ENCODE measurements at places on chromosomes 12 and 14. TPM values are rescaled to one million over a fixed set of nuclear protein-coding genes. Genes with fewer than 3 reads are reported as not detected.
A peak's percentile ranks its signal among the peaks of the same experiment; 100 is the strongest.

- no peak for DNase-seq
These were observed 97.1 kb downstream of the DAD1 start for GRCh38 chr14:22491683-22492621.

DNA sequence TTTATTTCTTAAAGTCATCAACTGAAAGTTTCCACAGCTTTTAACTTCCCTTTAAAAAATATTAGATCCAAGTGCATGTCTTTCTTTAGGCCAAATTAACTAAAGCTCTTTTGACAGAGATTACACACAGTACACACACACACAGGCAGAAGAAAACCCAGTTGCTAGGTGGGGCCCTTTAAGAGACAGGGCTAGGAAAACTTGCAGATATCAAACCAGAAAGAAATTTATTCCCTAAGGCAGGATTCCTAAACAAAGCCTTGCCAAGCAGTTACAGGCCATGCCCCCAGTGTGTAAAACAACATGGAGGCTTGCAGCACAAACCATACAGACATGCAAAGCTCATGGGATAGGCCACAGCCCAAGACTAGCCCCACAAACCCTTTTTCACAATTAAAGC is 123.4 kb downstream of the FSCB start:
- no peak for DNase-seq

DNA sequence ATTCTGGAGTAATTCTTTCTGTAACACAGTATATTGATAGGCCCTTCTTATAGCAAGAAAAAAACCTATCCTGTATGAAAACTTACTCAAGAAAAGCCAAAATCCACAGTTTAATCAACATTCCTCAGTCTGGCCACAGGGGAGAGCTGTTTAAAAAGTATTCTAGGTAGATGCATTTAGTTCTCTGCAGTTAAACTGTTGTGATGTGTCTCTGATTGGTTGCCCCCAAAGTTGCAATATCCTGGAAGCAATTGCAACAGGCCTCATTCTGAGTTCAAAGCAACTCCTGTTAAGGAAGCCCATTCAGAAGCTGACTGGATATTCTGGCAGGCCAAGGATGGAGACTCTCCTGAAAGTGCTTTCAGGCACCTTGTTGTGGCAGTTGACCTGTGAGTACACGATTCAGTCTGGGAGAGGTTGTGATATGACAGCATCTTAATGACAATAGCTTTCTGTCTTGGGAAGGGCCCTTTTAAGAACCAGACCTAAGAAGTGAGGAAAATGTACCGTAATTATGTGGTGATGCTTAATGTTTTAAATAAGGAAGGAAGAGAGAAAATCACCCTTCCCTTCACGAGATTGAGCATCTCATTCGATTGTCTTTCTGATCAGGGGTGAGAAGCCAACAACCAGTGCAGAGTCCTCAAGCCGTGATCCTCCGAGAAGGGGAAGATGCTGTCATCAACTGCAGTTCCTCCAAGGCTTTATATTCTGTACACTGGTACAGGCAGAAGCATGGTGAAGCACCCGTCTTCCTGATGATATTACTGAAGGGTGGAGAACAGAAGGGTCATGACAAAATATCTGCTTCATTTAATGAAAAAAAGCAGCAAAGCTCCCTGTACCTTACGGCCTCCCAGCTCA is 420.7 kb downstream of the DAD1 start:
- DNase-seq, result no peak

DNA sequence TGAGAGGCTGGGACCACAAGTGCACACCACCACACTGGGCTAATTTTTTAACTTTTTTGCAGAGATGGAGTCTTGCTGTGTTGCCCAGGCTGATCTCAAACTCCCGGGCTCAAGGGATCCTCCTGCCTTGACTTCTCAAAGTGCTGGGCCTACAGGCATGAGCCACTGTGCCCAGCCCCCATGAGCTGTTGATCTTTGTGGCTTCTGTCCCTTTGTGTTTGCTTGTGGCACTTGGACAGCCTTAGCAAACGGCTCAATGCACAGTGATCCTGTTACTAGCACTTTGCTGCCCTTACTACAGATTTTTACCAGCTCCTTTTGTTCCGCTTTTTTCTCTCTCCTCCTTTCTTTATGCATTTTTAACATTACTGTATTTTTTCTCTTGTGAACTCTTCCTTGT is 25.3 kb upstream of the EVL start:
- DNase-seq, result no peak

DNA sequence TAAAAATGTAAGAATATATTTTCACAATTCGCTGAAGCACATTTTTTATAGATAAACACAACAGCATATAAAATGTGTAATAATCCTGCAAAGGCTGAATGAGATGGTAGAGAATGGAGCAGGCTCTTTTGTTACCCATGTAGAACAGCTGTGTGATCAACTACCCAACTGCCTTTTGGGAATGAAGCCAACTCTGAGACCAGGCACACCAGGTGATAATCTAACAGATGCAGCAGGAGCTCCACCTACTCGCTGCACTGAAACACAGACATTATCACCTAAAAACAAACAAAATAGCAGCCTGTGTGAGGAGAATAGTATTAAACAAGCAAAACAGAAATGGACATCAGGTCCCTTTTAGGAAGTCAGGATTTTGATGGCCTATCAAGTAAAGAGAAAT is 183.3 kb downstream of the CCDC59 start:
- no peak for DNase-seq

- DNase-seq, result no peak
These were observed 572.0 kb upstream of the ATP2B1 start for GRCh38 chr12:90280564-90281058.

DNA sequence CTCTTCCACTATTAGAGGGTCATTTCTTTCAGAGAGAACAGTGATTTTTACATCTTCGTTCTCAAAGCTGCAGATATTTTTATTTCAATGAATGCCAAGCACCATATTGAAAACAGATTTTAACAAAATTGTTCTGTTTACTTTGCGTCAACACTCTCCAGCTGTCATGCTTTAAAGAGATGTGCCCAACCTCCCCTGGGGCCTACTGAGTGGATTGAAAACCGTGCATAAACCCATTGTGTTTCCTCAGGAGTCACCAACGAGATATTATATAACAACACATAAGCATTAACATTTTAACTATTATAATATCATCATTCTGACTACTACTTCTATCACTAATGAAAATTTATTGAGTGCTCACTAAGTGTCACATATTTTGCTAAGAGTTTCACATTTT is 81.6 kb downstream of the MYF5 start:
- DNase-seq, result no peak

GRCh38 chr14:79732911-79733655 is 478.2 kb downstream of the DIO2 start:
- no peak for DNase-seq

DNA sequence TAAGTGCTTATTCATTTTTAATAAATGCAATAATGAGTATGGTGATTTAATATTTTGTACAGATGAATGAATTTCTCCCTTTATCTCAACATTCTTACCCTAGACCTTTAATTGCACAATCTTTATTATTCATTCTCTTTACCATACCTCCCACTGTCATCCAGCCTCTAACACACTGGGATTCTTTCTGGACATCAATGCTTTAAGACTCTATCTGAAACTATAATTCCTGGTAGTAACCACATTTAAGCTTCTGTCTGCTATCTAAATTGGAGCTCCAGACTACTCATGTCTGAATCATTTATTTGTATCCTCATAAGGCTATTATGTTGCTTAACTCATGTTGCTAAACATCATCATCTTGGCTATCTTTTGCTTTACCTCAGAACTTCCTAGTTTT is 270.2 kb downstream of the ALG10B start:
- DNase-seq, result no peak

DNA sequence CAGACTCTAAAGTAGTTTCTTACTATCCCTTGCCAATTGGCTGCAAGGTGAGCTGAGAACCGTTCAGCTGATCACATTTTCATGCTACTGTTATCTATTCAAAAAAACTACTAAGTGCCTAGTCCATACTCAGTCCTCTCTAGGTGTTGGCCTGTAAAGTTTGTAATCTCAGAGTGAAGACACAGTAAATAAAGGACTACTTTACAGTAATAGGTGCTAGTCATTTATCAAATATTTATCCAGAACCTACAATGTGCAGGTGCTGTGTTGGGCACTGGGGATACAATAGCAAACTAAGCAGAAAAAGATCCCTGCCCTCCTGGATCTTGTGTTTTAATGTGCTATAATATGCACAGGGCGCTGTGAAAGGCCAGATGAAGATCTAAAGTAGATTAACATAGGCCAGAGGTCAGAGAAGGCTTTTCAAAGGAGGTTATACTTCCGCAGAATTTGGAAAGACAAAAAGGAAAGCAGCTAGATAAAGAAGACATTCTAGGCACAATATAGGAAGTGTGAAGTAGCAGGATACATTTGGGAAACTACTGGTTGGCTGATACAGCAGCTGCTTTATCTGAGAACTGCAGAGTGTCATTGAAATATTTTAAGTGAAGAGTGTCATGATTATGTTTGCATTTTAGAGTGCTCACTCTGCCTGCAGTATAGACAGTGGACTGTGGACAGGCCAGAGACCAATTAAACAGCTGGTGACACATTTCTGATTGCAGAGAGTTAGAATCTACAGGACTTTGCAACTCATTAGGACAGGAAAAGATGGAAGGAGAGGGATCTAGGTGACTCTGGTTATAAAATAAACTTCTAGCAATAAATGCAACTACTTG is 8.0 kb upstream of the ACTR10 start:
- DNase-seq, result no peak

DNA sequence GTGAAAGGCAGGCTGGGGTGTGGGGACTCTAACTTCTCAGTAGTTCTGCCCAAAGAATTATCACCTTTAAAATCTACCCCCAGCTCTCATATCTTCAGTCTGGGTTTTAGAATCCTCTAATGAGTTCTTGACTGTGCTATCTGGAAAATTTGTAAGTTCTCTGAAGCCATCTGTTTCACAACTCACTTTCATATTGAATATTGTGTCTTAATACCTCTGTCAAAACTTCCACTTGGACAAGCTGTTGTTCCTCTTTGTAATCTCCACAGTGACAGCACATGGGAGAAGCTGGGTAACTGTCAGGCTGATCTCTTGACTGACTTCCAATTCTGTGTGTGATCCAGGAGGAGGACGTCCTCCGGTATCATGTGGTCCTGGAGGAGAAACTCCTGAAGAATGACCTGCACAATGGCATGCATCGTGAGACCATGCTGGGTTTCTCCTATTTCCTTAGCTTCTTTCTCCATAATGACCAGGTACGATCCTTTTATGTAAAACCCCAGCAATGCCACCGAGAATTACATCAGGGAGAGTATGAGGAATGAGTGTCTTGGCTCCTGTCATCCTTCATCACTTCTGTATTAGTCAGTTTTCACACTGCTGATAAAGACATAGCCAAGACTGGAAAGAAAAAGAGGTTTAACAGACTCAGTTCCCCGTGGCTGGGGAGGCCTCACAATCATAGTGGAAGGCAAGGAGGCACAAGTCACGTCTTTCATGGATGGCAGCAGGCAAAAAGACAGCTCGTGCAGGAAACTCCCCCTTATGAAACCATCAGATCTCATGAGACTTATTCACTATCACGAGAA is 111.9 kb downstream of the STAB2 start:
- no peak for DNase-seq

- no peak for DNase-seq
These were observed 13.7 kb downstream of the ATXN7L3B start for GRCh38 chr12:74551291-74551690.

DNA sequence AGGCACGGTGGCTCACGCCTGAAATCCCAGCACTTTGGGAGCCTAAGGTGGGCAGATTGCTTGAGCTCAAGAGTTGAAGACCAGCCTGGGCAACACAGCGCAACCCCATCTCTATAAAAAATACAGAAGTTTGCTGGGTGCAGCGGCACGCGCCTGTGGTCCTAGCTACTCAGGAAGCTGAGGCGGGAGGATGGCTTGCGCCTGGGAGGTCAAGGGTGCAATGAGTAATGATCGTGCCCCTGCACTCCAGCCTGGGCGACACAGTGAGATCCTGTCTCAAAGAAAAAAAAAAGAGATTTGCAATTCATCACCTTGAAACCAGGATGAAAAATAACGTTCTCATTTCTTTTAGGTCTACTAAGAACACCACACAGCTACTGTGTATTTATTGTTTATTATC is 4.0 kb downstream of the STX2 start:
- DNase-seq, result no peak

GRCh38 chr14:98375566-98375965 is 896.4 kb downstream of the BCL11B start:
- DNase-seq, result no peak

- DNase-seq, result no peak
These were observed 19.4 kb upstream of the SNX6 start for GRCh38 chr14:34649344-34649743.

GRCh38 chr12:5467931-5468330 is 36.0 kb downstream of the NTF3 start:
- DNase-seq, result no peak

DNA sequence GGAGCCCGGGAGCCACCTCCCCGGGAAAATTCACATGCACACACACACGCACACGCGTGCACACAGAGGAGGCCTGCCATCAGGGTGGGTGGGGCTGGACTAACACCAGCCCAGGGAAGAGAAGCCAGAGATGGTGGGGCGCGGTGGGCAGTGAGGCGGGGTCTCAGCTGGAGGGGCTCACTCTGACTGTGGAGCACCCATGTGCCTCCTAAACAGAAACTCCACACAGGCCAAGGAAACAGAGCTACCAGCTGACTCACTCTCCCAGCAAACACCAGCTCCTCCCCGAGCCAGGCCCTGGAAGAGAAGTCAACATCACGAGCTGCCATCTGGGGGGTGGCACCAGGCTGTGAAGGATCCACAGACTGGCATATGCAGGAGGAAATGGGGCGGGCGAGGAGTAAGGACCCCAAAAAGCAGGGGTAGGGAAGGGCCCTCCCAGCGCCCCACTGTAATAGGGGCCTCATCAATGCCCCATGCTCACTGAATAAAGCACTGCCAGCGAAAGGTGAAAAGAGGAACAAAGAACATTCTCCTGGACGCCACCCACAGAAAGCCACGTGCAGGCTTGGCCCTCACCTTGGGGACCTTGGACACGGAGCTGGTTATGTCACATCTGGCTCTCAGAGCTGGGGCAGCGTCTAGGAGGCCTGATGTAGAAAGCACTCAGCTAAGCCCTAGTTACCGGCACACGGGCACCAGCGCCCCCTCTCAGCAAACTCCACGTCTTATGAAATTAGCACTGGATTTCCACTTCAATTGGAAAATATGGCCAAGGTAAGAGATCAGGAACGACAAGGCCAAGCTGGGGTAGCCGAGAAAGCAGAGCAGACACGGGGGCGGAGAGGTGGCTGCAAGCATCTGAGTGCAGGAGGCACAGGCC is 8.4 kb upstream of the INF2 start:
- peak; percentile 76 for DNase-seq

KLRF1 gene
- not detected for total RNA-seq

CCDC38 gene
- 0.89 TPM for total RNA-seq

CTDSP2 gene
- total RNA-seq, result 43.6 TPM

BEGAIN gene
- 40.0 TPM for total RNA-seq

AKAP6 gene
- total RNA-seq, result 0.92 TPM

LPAR5 gene
- not detected for total RNA-seq

RASSF9 gene
- 0.07 TPM for total RNA-seq

LRRC10 gene
- not detected for total RNA-seq

TXNDC16 gene
- total RNA-seq, result 2.7 TPM

APOLD1 gene
- 0.42 TPM for total RNA-seq

RNASE3 gene
- not detected for total RNA-seq

TMPRSS12 gene
- total RNA-seq, result not detected

All from NCI-H460 (cell line).